ENCODE measurements at places on chromosomes 3 and 15.
A peak's percentile ranks its signal among the peaks of the same experiment; 100 is the strongest.

DNA sequence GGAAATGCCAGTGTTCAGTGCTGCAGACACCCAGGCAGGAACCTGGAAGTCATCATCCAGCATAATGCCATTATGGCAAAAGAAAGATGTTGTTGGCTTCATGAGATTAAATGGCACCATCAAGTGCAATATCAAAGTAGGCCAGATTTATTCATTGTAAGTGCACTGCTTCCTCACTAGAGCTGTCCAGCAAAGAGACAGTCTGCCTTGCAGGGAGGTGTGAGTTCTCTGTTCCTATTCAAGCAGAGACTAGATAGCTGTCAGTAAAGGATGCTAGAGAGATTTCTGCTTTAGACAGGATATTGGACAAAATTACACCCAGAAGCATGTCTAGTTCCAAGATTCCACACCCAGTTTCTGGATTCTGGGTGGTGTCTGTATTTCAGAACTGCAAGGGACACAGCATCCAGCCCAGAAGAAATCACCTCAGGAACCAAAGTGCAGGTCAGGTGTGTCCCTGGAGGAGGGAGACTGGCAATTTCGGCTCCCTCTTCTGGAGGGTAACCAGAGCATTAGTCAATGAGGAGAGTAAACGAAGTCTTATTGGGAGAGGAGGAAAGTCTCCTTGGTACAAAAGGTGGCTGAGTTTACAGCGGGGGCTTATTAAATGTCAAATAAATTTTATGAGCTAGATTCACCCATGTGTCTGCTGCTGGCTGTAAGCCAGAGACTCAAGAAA lies 377.3 kb downstream of the EPHB1 start:
- no peak for DNase-seq

DNA sequence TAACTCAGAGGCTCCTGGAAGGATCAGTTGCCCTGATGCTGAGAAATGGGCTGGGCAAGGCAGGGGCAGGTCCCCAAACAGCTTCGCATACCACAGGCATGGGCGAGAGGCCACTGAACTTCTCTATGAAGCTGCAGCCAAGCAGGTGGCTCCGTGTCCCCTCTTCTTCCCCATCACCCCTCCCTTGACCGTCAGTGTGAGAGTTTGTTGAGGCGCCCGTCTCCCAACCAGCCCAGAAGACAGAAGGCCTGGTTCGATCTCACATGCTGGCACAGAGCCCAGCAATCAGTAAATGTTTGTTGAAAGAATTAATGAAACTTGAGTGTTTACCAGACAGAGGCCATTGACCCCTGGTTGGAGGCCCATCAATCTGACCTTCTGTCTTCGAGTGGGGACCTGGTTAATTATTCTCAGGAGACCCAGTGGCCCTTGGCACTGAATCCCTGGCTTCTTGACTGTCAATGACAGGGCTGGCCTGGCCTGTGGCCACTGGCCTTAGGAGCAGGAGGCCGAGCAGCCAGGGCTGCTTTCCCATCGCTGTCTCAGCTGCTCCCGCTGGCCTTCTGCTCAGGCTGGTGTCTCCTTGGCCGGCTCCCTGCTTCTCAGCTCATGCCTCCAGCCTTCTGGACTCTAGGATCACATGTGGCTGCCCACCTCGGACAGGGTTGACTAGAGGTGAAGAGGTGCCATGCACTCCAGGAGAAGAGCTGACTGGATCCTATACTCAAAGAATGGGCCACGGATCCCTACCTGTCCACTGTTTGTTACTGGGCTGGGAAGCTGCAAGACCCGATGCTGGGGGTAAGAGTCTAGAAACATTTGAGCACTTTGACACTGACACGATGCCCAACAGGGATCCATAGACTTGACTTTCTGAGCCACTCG lies 113.4 kb downstream of the ASB7 start:
- no peak for DNase-seq

DNA sequence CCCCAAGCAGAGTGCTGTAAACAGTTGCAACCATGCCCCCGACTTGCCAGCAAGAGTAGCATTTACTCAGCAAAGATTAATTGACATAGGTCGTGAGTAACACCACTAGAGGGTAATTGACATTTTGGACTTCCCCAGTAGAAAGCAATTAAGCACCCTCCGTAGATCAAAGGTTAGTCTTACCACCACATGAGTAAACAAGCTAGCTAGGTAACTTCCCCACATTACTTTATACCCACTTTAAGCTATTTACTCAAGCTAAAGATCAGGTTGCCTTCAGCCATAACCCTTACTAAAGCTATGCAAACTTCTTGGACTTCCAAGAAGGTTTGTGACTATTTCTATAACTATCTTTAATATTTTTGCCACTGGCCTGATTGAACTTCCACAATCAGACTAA lies 1072.7 kb downstream of the OTOL1 start:
- DNase-seq: no peak

DNA sequence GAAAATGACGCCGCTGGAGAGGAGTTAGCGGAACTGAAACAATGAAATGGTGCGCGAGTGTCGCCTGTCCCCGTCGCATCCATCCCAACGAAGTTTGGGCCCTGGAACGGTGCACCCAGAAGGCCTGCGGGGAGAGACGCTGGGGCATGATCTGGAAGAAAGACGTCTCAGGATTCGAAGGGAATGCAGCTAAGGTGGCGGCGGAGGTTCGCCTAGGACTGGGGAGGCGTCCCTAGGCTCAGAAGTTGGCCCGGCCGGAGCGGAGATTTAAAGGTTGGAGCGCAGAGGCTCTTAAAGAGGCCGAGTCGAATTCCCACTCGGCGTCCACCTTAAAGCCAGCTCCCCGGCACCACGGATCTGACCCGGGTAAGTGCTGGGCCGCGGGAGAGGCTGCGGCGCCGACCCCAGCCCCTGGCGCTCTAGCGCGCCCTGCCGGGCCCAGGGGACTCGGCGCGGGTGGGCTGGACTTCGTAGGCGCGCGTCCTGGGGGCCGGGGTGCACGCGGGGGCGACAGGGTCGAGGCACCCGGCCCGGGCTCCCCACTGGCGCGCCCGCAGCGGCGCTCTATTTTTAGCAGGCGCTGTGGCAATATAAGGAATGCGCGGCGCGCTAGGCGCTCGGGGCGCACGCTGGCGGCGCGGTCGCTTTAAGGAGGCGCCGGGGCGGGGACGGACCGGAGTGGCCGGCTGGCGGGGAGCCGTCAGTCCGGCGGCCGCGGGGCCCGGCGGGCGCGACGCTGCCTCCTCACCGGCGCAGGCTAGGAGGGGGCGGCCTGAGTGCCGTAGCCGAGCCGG lies at the start of gene MRAS:
MRAS (plus strand) TSS at position 620 of the 794 bp plus-strand sequence. CDS start 24,305 bp downstream, outside the sequence.
- DNase-seq: no peak

GRCh38 chr15:71639471-71639870 lies 170.9 kb upstream of the NR2E3 start:
- DNase-seq: no peak

- DNase-seq: no peak
These were observed 183.2 kb downstream of the OXSM start for GRCh38 chr3:25973122-25973521.

- DNase-seq: no peak
These were observed 43.1 kb downstream of the DNASE1L3 start for GRCh38 chr3:58167431-58168351.

GRCh38 chr15:76169018-76169417 lies 109.2 kb downstream of the TMEM266 start:
- DNase-seq: no peak

GRCh38 chr15:89330119-89330518 lies 4.5 kb downstream of the POLG start:
- DNase-seq: no peak

GRCh38 chr3:66463730-66464511 lies 36.9 kb downstream of the LRIG1 start:
- no peak for DNase-seq

DNA sequence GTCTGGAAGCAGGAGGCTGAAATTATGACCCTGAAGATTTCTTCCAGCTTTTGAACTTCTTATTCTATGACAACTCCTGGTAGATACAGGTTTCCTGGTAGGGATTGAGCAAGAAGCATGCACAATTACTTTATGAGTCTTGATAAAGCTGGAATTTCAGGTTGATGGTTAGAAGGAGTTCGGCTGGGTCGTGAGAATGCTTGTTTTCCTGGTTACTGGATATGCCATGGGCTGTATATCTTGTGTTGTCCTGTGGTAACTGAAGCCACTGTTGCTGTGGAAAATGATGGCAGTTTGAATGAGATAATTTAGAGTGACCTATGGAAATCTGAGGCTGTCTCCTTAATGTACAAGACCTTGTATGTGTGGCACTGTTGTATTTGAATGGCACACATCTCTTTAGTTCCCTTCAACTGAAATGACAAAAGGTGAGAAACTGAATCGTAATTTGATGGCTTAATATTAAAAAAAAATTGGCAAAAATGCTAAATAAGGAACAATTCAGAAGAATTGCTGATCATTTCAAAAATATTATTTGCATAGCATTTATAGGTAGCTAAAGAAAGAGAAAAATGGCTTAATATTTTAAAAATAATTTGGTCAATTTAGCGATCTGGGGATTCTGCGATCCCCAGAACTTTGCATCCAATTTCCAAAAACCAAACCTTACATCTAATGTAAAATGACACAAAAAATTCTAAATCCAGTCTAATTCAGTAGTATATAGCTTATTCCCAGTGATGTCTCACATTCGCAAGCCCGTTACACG lies 1.1 kb upstream of the UBE2E1 start:
- DNase-seq: peak; percentile 36

DNA sequence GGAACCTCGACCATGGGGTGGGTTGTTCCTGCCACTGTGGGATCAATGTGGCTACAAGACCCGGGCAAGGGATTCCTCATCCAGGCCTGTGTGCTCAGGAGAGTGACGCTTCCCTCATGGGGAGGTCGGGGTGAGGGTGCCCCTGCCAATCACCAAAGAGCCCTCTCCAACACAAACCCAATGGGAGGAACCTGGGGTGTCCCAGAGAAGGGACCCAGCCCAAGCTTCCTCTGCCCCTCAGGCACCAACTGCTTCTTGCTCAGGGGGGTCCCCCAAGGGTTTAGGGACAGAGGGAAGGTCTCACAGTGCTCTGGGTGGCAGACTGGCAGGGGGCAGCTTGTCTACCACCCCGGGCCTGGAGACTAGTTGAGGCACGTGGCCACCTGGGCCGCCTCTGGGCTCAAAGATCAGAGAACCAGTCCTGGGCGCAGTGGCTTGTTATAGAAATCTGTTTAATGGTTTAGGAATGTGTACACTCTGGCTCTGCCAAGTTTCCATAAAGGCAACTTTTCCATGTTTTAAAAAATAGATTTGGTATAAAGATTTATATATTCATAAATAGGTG lies 26.6 kb downstream of the GP9 start:
- no peak for DNase-seq

DNA sequence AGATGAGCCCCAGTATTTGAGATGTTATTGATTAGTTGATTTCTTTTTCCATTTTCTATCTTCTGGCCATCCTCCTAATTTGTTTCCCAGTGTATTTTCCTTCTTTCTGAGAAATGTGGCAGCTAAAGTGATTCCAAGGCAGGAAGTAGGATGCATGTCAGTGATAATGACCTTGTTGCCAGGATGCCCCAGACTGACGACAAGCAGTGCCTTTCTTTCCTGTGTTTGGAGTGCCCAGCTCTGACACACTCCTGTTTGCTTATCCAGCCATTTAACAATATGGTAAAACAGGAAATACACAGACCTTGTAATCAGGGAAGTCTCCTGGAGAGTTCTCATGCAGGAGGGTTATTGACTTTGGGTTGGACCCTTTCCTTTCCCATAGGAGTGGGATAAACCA lies 20.4 kb downstream of the TMOD2 start:
- DNase-seq: no peak

DNA sequence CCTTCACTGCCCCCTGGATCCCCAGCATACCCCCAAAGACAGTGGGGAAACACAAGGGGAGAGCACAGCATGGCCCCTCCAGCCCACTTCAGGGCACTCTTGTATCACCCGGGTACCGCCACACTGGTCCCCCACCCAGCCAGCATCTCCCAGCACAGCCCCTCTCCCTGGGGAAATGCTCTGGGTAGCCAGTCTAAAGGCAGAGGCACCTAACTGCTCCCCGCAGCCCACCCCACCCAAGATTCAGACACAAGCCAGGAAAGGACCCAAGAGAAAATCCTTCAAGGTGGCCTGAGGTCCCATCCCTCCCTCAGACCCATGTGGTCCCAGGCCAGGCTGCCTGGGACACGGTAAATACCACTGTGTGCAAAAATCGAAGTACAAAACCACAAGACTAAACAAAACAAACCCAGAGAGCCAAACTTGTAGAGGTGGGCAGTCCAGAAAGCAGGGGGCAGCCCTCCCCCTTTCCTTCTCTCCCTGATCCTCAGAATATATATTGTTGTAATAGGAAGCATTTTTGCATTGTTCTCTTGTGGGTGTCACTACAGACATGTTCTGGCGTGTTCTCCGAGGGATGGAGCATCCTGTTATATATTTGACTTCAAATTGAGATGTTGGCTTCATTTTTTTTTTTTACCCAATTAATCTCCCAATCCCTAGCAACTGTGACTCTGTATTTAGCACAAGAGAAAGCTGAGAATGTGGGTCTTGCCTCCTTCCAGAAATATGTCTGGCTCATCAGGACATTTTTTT lies 51.7 kb downstream of the GRIP2 start:
- DNase-seq: no peak

GRCh38 chr3:69255928-69256327 lies 130.0 kb downstream of the FRMD4B start:
- no peak for DNase-seq

DNA sequence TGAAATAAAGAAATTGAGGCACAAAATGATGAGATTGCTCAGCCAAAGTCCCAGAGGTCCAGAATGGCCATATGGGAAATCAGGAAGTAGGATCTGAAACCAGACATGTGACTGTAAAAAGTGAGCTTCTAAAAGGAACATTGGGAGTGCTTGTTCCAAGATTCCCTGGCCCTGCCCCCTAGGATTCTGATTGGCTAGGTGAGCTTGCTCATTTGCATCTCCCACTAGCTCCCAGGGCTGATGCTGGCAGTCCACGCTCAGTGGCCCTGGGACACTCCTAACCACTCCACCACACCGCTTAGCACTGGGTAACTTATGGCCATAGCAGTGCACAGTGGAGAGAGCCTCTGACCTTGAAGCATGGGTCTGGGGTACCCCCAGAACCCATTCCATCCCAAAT lies 326.7 kb downstream of the NTRK3 start:
- no peak for DNase-seq

GRCh38 chr3:127365163-127365798 lies 77.4 kb upstream of the PRR20G start:
- no peak for DNase-seq

DNA sequence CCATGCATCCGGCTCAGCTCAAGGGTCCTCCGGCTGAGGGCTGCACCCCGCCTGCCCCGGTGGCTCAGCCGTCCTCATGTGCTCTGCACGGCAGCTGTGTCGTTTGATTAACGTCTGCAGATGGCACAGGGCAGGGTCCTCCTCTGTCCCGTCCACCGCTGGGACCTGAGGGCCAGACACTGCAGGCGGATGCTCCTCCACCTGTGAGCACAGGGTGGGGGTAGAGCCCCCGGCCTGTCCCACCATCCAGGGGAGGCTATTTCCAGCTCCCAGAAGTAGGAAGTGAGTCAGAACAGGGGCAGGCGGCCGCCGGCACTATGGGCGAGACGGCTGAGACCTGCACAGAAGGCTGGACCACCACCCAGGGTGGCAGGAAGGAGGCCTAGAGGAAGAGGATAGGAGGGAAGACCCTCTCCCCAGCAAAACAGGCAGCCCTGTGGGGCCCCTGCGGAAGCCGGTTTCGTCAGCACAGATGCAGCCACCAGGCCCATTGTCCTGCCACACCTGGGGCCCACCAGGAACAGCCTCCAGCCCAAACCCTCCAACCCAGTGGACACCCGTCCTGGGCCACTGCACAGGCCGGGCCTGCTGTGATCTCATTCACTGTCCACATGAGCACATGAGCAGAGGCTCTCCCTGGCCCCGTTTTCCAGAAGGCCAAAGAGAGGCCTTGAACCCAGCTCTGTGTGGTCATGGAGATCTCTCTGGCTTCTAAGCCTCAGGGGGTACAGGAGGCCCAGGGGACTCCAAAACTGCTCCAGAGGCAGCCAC lies 12.6 kb upstream of the PLXND1 start:
- DNase-seq: no peak

All from epithelial cell of prostate (primary cell).